ENCODE measurements at places on chromosomes 12 and 14.

DNA sequence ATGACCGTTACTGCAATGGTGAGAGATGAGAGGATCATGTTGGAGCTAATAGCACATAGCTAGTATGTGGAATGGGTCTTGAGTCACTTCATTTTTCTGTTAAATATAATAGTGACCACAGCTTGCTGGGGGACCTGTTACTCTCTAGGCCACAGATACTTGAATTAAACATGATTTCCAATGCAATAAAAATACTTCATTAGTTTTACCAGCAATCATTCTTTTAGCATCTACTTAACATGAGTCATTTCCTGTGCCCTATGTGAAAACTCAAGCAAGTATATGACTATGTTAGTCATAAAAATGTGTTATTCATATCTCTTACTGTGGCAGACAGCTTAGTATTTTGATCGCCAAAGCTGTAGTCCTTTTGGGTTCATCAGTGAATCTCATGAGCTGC lies 798.8 kb downstream of the SLC16A7 start:
- no peak for DNase-seq

DNA sequence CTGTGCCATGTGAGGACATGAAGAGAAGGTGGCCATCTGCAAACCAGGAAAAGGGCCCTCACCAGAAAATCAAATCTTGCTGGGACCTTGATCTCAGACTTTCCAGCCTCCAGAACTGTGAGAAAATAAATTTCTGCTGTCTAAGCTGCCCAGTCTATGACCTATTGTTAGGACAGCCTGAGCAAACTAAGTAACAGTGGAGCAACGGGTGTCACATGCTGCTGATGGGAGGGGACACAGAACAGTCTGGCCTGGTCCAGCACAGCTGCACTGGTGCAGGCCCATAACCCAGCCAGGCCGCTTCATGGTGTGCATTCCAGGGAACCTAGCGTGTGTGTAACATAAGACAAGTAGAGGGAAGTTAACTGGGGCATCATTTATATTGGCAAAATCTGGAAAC lies 42.1 kb downstream of the GRIP1 start:
- no peak for DNase-seq

DNA sequence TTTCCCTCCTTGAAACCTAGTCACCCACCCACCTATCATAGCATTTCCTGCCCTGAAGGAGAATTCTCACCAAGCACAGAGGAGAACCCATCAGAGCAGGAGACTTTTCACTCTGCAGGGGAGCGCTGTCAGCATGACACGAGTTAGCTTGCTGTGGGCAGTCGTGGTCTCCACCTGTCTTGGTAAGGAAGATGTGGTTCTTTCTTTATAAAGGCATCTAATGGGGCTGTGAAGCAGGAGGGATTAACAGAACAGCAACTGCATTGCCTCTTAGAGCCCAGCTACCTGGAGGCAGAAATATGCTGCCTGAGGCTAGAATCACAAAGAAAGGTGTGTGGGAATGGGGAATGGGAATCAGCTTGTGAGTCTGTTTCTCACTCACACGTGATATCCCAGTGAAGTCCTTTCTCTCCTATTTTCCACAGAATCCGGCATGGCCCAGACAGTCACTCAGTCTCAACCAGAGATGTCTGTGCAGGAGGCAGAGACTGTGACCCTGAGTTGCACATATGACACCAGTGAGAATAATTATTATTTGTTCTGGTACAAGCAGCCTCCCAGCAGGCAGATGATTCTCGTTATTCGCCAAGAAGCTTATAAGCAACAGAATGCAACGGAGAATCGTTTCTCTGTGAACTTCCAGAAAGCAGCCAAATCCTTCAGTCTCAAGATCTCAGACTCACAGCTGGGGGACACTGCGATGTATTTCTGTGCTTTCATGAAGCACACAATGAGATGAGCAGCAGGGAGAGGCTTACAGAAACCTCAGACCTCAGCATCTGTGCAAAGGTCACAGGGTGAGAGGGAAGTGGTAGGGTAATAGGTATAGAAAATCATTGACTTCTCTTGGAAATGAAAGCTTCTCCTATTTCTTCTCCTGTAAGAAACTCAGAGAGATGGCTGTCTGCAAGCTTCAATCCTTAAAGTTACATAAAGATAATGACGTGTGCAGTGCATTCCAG lies 316.9 kb downstream of the DAD1 start:
- DNase-seq: no peak

DNA sequence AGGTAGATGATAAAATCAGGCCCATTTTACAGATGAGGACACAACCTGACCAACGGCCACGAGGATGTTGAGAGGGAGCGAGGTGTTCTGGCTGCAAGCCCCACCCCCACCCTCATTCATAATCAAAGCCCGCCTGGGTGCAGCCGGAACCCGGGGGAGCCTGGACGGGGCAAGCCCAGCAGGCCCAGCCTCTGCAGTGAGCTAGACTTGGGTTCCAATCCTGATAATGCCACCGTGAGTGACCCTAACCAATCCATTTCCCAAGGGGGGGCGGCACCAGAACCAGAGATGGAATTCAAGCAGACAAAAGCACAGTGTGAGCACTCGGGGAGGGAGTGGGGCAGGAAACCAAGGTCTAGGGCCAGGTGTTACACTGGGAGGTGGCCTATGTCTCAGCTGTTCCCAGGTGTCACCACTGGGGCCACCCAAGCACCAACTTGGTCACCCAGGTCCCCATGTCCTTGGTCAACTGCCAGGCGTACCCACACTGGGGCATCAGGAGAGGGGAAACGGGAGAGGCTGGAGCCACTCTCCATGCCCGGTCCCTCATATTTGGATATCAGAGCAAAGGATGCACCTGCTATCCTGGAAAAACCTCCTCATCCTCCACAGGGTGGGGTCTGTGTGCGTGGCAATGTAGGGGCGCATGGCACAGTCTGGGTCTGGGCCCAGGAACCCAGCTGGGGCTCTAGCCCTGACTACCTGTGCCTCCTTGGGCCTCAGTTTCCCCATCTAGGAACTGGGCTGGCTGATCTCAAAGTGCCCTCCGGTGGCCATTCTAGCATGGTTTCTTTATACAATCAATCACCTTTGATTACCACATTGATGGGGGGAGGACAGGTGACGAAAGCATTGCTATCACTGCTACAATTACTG lies 58.4 kb downstream of the FAM222A start:
- DNase-seq: no peak

DNA sequence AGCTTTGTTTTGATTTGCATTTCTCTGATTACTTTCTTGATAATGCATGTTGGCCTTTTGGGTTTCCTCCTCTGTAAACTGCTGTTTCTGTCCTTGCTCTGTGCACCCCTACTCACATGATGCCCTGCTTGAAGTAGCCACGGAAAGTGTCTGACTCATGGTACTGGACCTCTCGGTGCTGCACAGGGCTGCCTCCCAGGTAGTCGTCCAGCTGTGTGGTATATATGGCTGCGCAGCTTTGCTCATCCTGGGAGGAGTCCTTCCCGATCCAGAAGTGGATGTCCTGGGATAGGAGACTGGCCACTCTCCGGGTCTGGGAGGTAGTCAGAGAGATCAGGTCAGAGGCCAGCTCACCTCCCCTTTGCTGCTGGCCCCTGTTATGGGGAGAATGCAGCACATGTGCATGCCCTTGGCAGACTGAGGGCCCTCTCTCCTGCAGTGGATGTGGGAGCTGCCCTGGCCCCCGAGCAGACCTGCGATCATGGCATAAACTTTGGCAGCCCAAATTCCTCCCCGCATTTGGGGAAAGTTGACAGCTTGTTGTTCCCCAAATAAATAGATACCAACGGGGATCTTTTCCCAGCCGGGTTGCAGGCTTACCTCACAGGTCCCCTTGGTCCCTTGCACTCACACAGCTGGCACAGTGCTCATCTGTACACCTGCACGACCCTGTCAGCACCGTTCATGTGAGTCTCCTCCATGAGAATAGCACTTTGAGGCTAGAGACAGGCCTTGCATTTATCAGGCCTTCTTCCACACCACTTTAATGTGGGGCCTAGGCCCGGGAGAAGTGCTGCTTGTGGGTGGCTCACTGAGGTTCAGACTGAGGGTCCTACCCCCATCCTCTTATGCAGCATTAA lies 5.2 kb downstream of the AVIL start:
- no peak for DNase-seq

DNA sequence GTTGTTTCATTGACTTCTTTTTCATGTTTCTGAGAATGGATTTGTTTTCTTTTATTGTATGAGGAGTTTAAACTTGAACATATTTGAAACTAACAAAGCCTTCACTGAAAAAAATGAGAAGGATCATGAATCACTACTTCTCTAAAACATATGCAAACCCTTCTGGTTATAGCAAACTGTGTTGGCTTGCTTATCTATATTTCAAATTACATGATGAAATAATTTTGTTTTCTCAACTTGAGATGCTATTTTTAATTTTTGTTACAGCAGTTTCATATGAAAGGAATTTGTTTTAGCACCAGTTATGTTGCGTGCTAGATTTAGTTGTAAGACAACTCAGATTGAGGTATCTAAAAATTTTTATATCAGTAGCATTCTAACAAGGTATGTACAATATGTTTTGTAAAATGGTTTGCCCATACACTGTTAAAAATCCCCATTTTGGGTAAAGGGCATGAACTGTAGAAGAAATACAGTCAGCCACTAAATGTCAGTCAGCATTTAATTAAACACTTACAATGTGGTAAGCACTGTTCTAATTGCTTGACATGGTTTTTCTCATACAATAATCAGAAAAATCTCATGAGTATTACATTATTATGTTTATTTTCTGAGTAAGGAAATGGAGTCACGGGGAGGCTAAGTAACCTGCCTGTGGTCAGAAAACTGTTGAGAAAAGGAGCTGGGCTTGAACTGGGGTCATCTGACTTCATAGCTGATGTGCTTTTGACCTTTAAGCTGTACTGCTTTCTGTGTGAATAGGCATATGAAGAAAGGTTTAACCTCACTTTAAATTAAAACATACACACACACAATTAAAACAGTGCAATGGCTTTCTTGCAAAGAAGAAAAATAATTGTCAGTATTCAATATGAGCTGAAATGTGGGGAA lies 105.7 kb downstream of the PLEKHA5 start:
- DNase-seq: no peak

GRCh38 chr14:67512463-67513310 lies 20.4 kb upstream of the PLEKHH1 start:
- no peak for DNase-seq

DNA sequence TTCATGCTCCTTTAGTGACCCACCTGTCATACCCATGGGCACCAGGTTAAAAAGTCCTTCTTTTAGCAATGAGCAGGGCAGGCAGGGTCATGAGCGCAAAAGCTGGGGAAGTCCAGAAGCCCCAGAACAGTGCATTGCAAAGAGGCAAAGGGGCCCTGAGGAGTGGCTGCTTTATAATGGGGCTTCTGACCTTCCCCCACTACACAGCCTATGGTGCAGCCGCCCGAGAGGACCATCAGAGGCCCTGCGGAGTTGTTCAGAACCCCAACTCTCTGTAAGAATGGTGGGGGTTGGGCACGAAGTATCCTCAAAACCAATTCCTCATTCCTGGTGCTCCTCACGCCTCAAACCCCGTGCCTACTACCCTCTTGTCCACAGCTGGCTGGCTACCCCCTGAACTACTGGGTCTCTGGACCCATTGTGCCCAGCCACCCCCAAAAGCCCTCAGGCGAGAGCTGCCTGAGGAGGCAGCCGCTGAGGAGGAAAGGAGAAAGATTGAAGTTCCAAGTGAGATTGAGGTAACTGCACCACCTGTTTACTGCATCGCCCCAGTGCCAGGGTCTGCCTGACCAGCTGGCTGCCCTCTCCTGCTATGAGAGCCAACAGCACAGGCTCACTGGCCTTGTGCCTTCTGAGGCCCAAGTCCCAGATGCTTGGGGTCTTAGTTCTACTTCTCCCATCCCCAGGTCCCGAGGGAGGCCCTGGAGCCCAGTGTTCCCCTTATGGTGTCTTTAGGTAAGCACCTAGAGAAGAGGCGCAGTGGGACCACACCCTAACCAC lies 6.7 kb downstream of the REC8 start:
- no peak for DNase-seq

GRCh38 chr12:79451365-79451764 lies 239.4 kb downstream of the PAWR start:
- DNase-seq: no peak

DNA sequence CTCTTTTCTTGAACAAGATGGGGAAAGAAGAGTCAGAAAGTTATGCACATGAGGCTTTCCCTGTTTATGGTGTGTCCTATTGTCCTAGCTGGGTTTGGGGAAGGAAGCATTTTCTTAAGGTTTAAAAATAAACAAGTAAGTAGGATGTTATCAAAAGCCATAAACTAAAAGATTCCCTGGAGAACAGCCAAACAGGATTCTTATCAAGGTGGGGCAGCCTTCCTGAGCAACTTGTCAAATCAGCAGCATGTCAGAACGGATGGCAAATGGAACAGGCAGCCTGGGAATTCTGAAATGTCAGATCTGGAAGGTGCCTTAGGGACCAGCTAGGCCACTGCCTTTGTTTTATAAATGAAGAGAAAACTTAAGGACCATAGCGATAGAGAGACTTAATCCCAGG lies 152.2 kb upstream of the RGS6 start:
- DNase-seq: peak; percentile 49

GRCh38 chr12:58801986-58802385 lies 118.3 kb downstream of the LRIG3 start:
- DNase-seq: no peak

DNA sequence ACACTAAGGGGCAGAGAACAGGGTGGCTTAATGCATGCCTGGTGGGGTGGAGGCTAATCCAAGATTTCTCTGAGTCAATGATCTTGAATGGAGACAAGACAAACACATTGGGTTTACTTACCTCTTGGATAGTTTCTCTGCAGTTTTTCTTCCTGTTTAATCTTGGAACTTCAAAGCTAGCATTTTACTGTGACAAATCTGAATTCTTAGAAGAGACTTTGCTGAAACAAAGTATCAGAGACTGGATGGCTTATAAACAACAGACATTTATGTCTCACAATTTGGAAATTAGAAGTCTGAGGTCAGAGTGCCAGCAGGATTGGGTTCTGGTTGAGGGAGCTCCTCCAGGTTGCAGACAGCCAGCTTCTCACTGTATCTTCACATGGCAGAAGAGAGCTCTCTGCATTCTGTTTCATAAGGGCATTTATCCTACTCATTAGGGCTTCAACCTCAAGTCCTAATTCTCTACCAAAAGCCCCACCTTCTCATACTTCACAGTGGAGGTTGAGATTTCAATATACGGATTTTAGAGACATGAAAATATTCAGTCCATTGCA lies 921.8 kb downstream of the VRK1 start:
- DNase-seq: no peak

DNA sequence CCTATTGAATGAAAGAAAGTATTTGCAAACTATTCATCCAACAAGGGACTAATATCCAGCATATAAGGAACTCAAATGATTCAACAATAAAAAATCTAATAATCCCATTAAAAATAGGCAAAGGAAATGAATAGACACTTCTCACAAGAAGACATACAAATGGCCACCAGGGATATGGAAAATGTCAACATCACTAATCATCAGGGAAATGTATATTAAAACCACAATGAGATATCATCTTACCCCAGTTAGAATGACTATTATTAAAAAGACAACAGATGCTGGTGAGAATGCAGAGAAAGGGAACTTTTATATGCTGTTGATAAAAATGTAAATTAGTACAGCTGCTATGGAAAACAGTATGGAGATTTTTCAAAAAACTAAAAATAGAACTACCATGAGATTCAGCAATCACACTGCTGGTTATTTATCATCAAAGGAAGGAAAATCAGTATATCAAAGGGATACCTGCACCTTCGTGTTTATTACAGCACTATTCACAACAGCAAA lies 89.3 kb downstream of the GARIN6 start:
- DNase-seq: no peak

All from LoVo (cell line).